ENCODE measurements at places on chromosomes 4 and X.

DNA sequence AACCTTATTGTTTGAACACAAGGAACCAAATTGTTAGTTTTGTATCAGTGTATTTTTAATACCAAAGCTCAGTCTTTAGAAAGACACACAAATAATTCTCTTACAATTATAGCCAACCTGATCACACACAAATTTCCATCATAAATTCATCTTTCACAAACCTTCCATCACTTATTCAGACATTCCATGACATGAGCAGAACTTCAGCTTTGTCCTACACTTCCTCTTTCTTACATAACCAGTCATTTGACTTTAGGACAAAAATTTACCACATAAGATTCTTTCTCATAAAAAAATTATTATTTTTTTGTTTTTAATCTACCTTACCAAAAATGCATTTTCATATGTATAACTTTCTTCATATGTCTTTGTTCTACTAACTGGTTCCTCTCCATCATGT lies 312.2 kb downstream of the GALNTL6 start:
- no peak for DNase-seq

DNA sequence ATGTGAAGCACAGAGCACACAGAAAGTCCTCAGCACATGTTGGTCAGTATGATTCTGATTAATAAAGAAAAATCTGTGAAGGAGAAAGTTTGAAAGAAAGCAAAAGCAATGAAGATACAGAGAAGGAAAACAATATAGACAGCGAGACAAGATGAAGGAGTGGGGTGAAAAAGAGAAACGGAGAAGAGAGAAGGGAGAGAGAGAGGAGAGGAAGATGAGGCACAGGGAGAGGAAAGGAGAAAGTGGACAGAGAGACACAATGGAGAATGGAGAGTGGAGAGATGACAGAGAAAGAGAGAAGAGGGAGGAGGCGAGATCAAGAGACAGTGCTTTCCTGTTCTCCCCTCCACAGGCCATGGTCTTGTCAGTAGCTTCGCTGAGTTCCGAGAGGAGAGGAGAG lies 3.9 kb upstream of the KCND1 start:
- no peak for DNase-seq

DNA sequence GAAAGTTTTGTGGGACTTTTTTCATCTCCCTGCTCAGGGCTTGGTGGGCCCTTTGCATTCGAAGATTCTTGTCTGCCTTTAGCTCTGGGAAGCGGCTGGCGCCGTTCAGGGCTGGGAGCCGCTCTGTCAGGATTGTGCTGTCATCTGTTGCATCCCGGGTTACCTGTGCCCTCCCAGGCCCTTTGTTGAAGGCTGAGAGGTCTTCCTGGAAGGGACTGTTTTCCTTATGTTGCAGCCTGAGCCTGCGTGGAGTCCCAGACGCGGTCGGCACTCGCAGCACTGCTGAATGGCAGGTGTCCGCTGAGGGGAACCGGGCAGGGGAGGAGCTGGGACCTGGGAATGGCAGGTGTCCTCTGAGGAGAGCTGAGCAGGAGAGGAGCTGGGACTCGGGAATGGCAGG lies 15.9 kb downstream of the RGS12 start:
- DNase-seq = no peak

DNA sequence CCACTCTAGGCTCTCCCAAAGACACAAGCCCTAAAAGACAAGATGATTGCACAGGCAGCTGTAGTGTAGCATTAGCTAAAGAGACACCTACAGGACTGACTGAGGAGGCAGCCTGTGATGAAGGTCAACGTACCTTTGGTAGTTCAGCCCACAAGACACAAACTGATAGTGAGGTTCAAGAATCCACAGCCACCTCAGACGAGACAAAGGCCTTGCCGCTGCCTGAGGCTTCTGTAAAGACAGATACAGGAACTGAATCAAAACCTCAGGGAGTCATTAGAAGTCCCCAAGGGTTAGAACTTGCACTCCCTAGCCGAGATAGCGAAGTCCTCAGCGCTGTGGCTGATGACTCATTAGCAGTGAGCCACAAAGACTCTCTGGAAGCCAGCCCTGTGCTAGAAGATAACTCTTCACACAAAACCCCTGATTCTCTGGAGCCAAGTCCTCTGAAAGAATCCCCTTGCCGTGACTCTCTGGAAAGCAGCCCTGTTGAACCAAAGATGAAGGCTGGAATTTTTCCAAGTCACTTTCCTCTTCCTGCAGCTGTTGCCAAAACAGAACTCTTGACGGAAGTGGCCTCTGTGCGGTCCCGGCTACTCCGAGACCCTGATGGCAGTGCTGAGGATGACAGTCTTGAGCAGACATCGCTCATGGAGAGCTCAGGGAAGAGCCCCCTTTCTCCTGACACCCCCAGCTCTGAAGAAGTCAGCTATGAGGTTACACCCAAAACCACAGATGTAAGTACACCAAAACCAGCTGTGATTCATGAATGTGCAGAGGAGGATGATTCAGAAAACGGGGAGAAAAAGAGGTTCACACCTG lies 306.3 kb downstream of the ANK2 start:
- DNase-seq = peak; percentile 97

DNA sequence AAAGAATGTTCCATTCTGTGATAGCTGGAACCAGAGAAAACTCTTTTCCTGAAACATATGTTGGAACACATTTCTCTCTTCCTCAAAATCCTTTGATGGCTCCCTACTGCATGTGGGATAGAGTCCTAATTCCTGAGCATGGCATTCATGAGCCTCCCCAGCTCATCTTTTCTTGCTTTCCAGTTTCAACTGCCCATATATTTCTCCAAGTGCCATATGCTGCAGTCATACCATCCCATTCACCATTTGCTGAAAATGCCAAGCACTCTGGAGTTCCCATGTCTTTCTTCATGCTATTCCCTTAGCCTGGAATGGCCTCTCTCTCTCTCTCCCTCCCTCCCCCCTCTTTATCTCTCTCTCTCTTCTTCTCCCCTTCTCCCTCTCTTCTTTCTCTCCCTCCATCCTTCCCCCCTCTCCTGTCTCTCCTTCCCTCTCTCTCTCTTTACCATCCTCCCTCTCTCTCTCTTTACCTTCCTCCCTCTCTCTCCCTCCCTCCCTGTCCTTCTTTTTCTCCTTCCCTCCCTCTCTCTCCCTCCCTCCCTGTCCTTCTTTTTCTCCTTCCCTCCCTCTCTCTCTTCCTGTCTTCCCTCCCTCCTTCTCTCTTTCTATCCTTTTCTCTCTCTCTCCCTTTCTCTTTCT lies 134.1 kb upstream of the GPC4 start:
- no peak for DNase-seq

DNA sequence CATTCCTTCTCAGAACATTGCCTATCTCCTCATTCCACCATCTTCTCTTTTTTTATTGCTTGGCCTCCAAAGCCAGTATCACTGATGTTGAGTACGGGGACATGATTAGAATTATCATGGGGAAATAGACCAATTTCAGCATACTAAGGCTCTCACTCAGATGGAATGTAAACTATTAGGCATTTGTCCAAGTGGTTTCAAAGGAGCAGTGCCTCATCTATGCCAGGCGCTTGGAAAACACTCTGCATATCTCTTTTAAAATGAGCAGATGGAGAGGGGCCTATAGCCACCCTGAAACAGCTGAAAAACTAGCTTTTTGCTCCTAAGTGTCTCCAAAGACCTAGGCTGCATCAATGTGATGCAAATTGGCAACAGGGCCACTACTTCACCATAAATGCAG lies 150.8 kb upstream of the DIPK2B start:
- peak; percentile 90 for DNase-seq

- no peak for DNase-seq
Measured at GRCh38 chrX:53318766-53319353, 37.5 kb upstream of the IQSEC2 start.

GRCh38 chr4:171812665-171813525 lies at the start of gene GALNTL6:
TSS of gene GALNTL6 (plus strand) at chr4:171813404.
- DNase-seq = peak; percentile 29

GRCh38 chr4:38166768-38167167 lies 206.6 kb downstream of the PTTG2 start:
- no peak for DNase-seq

- DNase-seq = no peak
Measured at GRCh38 chr4:5033281-5033841, 14.1 kb upstream of the CYTL1 start.

DNA sequence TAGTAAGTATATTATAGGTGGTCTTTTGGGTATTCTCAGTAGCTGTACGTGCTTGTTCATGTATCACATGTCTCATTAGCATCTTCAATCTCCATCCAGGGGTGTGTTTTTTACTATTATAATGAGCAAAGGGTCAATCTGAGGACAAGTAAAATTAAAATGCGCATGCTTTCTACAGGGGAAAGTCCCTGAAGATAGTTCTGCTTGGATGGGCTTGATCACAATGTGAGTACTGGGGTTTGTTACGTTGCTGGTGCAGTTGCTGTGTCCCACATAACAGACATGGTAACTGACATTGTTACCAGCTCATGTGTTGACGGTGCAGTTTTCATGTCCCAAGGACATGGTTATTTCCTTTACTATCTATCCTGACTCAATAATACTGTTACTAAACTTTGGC lies 65.9 kb downstream of the UCHL1 start:
- DNase-seq = no peak

GRCh38 chr4:117284736-117285135 lies 199.4 kb upstream of the TRAM1L1 start:
- DNase-seq = no peak
